ENCODE measurements at places on chromosomes 12 and 14.

- DNase-seq = no peak
Observed at GRCh38 chr12:31872831-31873604, 86.2 kb upstream of the RESF1 start.

- DNase-seq = peak; percentile 32
Observed at GRCh38 chr14:67417633-67418032, 5.7 kb upstream of the PLEK2 start.

DNA sequence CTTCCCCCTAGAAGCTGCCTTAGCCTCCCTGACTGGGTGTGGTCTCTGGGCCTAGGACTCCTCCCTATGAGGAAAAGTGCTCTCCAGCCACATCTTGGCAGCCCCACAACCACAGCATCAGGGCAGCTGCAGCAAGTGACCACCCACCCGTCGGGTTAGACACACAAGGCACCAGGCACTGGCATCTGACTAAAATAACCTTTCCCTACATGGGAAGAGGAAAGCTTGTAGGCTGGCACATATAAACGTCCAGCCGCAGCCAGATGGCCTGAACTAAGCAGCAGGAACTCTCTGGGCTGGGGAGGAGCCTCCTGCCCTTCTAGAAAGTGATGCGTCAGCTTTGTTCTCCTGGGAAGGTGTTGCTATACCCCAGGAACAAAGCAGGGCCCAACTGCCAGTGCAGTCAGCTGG, 328.7 kb downstream of the DPF3 start:
- DNase-seq = no peak

GRCh38 chr14:56374421-56374820, 205.2 kb upstream of the TMEM260 start:
- DNase-seq = no peak

DNA sequence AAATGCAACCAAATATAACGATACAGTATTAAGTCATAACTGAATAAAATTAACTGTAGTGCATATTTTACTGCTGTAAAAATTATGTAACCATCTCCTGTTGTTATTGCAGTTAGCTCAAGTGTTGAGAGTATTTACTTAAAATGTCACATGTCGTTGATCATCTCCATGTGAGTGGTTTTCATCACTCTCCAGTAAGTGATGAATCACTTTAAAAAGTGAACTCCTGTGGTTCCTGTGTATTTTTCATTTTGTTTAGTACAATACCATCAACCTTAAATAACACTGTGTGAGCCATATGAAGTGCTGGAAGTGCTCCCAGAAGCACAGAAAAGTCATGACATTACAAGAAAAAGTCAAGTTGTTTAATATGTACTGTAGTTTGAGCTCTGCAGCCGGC, 104.7 kb upstream of the SLCO1B1 start:
- DNase-seq = no peak

DNA sequence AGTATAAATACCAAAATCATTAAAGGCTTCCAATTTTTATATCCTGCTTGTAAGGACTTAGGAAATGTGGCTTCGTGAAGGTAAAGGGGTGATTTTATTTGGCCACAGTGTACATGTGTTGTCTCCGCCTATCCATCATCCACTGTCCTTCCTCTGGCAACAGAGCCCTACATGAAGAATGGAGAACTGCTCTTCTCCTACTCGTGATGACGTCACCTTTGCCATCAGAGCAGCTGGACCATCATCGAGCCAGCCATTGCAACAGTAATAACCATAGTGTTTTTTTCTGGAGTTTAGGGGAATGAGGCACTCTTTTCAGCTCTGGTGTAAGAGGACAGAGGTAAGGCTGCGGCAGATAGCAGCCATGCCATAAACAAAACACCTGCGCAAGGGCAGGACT, 19.2 kb downstream of the ITPR2 start:
- DNase-seq = no peak

All from fibroblast of skin of right quadriceps (primary cell).